CD4-positive, alpha-beta memory T cell (primary cell): ENCODE measurements at places on chromosomes 5 and 9. TPM values are rescaled to one million over a fixed set of nuclear protein-coding genes. Genes with fewer than 3 reads are reported as not detected.

TLN1 gene
- 294 TPM for total RNA-seq

MATR3 gene
- 228 TPM for total RNA-seq

SLCO4C1 gene
- total RNA-seq, result 0.23 TPM

KCNMB1 gene
- total RNA-seq, result not detected

PDCD1LG2 gene
- 0.90 TPM for total RNA-seq

ENHO gene
- total RNA-seq, result not detected

C5orf34 gene
- 2.5 TPM for total RNA-seq

SCGB3A2 gene
- not detected for total RNA-seq

DBH gene
- total RNA-seq, result 0.08 TPM

CCDC192 gene
- total RNA-seq, result not detected

GRCh38 chr9:102507044-102507687 lies 488.0 kb upstream of the CYLC2 start:
- no peak for DNase-seq

DNA sequence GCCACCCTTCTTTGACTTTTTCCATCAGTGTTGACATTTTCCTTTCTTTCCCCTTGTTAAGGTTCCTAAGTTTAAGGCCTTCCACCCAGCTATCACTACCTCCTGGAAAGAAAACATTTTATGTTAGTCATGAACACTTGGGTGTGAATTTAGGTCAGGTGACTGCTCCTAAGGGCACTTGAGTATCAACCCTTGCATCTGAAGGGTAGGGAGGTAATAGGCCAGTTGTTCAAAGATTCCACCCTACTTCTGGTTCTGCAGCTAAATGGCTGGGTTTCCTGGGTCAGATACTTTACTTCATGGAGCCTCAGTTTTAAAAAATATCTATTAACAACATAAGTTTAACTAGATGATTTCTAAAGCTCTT lies 49.1 kb upstream of the OSMR start:
- no peak for DNase-seq

GRCh38 chr9:87359958-87360601 lies 137.6 kb upstream of the DAPK1 start:
- no peak for DNase-seq

GRCh38 chr9:122442568-122442967 lies 35.2 kb downstream of the OR1J1 start:
- no peak for DNase-seq

- no peak for DNase-seq
Observed at GRCh38 chr5:178695556-178695955, 34.9 kb downstream of the ZNF354A start.

GRCh38 chr5:141506381-141507155 lies 17.7 kb downstream of the PCDHGC5 start:
- DNase-seq, result no peak

DNA sequence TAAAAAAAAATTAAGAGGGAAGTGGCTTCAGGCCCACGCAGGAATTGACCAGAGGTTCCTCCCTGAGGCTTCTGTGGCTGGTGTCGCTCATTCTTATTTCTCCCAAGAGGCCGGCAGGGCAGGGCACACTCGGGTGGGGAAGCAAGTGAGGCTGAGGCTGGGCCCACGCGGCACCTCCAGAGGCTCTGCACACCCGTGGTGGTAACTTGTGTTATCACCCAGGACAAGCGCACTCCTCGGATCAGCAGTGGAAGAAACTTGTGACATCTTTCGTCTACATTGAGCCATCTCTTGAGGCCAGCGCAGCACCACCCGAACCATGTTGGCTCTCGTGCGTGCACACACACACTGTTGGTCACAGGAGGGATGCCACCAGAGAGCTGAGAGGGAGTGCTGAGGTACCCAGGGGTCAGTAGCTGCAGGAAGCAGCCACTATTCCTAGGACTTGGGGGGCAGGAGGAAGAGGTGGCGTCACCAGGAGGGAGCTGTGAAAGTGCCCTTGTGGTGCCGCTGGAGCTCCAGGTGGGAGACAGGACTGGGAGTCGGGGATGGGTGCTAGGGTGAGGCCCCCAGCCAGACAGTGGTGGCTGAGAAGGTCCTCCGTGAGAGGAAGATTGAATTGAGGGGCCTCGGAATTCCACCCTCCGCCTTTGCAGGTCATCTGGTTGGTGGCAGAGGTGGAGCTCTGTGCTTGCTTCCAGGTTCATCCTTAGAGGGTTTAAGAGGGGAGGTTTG lies 6.4 kb downstream of the NDUFS6 start:
- no peak for DNase-seq

DNA sequence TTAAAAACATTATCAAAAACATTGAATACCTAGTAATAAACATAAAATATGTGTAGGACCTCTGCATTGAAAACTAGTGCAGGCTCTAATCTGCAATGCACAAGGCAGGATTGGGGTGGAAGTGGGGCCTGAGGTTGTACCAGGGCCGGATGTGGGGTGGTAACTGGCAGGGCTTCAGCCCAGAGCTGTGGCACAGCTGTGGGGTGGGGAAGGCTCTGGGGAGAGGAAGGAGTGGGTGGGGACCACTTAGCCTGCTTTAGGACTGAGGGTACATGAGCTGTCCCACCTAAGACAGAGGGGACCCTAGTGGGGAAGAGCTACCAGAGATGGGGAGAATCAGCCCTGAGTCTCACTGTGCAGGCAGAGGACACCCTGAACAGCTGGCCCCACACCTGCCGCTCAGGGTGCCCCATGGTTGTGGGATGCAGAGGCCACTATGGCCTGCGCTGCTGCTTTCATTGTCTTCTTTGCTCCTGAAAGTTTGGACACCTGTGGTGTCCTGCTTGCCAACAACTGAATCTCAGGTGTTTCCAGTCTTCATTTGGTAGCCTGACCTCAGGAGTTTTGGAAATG lies 311.4 kb downstream of the TLE4 start:
- peak; percentile 54 for DNase-seq

- no peak for DNase-seq
Observed at GRCh38 chr5:15446552-15446951, 53.4 kb upstream of the FBXL7 start.

DNA sequence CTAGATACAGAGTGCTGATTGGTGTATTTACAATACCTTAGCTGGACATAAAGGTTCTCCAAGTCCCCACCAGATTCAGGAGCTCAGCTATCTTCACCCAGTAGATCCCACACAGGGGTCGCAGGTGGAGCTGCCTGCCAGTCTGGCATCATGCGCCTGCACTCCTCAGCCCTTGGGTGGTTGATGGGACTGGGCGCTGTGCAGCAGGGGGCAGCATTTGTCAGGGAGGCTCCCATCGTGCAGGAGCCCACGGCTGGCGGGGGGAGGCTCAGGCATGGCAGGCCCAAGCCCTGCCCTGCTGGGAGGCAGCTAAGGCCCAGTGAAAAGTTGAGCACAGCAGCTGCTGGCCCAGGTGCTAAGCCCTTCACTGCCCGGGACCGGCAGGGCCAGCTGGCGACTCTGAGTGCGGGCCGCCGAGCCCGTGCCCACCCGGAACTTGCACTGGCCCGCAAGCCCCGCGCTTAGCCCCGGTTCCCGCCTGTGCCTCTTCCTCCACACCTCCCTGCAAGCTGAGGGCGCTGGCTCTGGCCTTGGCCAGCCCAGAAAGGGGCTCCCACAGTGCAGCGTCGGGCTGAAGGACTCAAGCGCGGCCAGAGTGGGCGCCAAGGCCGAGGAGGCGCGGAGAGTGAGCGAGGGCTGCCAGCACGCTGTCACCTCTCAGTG lies 314.1 kb upstream of the ATP10B start:
- DNase-seq, result no peak

GRCh38 chr9:107669422-107669821 lies 179.9 kb upstream of the KLF4 start:
- DNase-seq, result no peak

GRCh38 chr9:130668659-130669058 lies 4.3 kb downstream of the PRDM12 start:
- DNase-seq, result no peak

- no peak for DNase-seq
Observed at GRCh38 chr5:81486711-81487110, 92.8 kb upstream of the ACOT12 start.

- DNase-seq, result peak; percentile 9
Observed at GRCh38 chr9:127154390-127155191, 32.2 kb upstream of the ANGPTL2 start.

- no peak for DNase-seq
Observed at GRCh38 chr5:149747141-149747832, 17.2 kb downstream of the PPARGC1B start.

- no peak for DNase-seq
Observed at GRCh38 chr9:38486056-38486615, 61.9 kb upstream of the IGFBPL1 start.

GRCh38 chr9:14565352-14566016 lies 127.7 kb downstream of the ZDHHC21 start:
- no peak for DNase-seq

DNA sequence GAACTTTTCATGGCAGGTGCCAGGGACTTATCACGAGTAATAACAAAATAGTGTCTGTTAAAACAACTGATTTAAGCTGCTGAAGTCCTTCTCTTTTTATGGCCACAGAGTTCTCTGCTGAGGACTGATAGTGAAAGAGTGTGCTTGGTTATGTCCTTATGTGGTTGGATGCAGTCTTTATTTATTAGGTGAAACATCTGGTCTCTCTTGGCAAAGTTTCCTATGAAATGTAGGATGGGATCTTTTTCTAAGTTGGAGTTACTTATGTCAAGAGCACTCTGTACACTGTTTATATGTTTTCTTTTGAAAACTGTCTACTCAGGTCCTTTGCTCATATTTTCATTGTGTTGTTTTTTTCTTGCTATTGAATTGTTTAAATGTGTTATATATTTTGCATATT lies 1816.1 kb upstream of the C9orf72 start:
- no peak for DNase-seq

- no peak for DNase-seq
Observed at GRCh38 chr9:104872656-104873488, 55.1 kb downstream of the ABCA1 start.

GRCh38 chr9:27350382-27350976 lies 53.5 kb upstream of the EQTN start:
- DNase-seq, result no peak

DNA sequence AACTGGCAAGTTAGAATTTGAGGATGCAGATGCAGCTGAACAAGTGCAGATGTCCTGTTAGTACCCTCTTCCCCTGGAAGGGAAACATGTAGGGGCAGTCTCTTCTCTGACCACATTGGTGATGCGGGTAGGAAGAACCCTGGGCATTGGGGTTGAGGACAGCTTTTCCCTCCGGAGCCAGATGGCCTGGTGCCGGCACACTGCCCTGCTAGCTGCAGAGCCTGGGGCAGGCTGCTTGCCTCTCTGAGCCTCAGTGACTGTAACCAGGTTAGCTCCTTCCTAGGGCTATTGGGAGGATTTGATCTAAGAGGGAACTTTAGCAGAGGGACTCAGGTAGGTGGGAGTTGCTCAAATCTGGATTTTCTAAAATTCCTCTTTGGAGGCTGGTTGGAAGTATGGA lies 148.4 kb downstream of the HSPA4 start:
- DNase-seq, result no peak
